ENCODE measurements at places on chromosomes 1 and 21.

- no peak for DNase-seq
These were observed 37.2 kb upstream of the AGO1 start for GRCh38 chr1:35845766-35846165.

GRCh38 chr21:19541602-19542001, 1138.0 kb upstream of the TMPRSS15 start:
- no peak for DNase-seq

- peak; percentile 38 for DNase-seq
These were observed 17.0 kb downstream of the DHRS3 start for GRCh38 chr1:12600880-12601633.

DNA sequence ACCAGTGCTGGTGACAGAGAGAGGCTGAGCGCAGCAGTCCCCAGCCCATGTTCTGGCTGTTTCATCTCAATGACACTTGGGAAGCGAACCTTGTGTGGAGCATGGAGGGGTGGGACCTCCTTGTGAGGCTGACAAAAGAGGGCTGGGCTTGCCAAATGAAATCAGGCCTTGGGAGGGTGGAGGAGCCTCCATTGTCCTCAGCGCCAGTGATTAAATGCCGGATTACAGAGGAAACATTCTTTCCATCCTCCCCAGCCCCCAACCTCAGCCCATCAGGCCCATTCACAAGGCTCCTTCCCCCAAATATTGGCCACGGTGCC, 63.3 kb upstream of the PAXBP1 start:
- DNase-seq: no peak

- no peak for DNase-seq
These were observed 9.3 kb upstream of the CACYBP start for GRCh38 chr1:174990382-174990999.

DNA sequence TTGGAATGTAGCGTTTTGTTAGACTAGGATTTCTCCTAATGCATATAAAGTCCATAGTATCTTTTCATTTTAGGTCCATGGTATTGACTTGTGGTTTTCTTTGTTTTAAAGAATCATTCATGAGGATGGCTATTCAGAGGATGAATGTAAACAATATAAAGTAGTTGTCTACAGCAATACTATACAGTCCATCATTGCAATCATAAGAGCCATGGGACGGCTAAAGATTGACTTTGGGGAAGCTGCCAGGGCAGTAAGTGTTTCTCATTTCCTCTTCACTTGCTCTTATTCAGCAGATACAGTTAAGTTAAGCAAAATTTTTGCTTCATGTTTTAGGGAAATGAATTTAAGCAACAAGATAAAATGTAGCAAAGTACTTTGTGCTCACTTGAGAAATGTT, 25.4 kb downstream of the GNAI3 start:
- no peak for DNase-seq

GRCh38 chr1:230540421-230541155, 101.7 kb upstream of the COG2 start:
- DNase-seq: no peak

- DNase-seq: no peak
These were observed 123.9 kb downstream of the SMYD3 start for GRCh38 chr1:246383239-246383589.

DNA sequence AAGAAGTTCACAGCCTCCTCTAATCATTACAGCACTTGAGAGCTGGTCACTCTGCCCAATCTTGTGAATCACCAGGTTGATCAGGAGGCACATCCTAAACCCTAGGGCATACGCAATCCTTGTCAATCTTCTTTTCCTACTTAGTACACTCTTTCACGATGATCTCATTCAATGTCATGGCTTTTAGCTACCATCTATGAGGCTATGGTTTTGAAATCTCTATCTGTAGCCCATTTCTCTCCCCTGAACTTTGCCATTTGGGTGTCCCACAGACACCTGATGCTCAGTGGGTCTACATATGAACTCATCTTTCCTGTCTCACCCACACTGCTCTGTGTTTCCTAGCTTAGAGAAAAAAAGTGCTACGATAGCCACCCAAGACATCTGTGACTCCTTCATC, 1.9 kb upstream of the MED18 start:
- no peak for DNase-seq

- no peak for DNase-seq
These were observed 50.0 kb downstream of the PTPRU start for GRCh38 chr1:29286194-29286767.

DNA sequence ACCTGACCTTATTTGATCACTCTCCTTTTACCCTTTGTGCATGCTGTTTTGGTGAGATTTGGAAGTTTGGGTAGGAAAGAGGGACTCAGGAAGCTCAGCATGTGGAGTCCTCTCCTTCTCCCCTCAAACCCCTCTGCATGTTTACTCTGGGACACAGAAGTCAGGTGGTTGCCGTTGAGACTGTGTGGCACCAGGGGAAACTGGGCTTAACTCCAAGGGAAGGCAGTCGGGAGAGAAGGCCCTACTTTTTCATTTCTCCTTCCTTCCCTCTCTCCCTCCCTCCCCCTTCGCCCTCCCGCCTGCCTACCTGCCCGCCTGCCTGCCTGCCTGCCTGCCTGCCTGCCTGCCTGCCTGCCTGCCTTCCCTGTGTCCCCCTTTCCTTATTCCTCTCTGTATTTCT, 34.8 kb upstream of the TTC22 start:
- no peak for DNase-seq

DNA sequence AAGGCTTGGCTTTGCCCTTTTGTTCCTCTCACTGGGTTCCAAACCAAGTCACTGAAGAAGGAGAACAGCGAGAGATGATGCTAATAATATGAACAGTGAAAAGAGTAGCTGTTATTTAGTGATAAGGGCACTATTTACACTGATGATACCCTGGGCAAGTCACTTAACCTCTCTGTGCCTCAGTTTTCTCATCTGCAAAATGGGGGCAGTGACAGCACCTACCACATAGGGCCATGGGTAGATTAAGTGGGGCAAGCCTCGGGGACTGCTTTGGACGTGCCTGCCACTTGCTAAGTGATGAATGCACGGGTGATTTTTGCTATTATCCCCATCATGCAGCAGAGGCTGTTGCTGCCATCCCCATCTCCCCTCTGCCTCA, 9.2 kb downstream of the ATP13A2 start:
- DNase-seq: no peak

- no peak for DNase-seq
These were observed 27.3 kb downstream of the KIAA2013 start for GRCh38 chr1:11898831-11899467.

GRCh38 chr1:181397845-181398244, 85.5 kb upstream of the CACNA1E start:
- DNase-seq: no peak

DNA sequence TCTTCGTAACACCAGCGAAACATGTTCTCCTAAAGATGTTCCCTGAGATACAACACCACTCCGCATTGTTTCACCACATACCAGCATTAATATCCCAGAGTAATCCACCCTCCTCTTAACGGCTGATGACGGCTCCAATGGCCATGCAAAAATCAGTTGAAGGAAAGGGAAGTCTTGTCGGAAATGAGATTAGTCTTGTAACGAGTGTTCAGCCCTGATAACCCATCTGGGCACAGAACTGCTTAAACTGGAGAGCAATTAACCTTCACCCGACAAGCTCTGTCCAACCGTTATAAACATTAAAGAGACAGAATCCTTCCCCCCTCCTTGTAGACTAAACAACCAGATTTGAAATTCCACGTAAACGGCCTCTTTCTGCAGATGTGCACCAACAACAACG, 21.9 kb downstream of the ERG start:
- DNase-seq: no peak

GRCh38 chr21:40567501-40567900, 279.5 kb downstream of the DSCAM start:
- DNase-seq: no peak

DNA sequence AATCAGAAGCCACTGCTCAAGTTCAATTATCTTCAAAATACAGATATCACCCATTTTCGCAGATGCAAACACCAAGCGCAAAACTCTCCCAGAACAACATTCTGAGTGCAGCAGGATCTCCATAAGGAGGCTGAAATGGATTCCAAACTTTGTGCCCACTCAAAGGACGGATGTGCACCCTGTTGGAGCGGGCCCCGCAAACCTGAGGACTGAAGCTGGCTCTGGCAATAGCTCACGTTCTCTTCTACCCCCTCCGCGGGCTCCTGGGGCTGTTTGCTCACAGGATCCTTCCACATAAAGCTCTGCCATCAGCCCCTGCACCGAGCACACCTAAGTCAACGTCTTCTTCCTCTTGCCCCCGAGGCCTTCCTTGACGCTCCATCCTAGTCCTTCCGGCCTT, 11.7 kb upstream of the RCSD1 start:
- DNase-seq: no peak

DNA sequence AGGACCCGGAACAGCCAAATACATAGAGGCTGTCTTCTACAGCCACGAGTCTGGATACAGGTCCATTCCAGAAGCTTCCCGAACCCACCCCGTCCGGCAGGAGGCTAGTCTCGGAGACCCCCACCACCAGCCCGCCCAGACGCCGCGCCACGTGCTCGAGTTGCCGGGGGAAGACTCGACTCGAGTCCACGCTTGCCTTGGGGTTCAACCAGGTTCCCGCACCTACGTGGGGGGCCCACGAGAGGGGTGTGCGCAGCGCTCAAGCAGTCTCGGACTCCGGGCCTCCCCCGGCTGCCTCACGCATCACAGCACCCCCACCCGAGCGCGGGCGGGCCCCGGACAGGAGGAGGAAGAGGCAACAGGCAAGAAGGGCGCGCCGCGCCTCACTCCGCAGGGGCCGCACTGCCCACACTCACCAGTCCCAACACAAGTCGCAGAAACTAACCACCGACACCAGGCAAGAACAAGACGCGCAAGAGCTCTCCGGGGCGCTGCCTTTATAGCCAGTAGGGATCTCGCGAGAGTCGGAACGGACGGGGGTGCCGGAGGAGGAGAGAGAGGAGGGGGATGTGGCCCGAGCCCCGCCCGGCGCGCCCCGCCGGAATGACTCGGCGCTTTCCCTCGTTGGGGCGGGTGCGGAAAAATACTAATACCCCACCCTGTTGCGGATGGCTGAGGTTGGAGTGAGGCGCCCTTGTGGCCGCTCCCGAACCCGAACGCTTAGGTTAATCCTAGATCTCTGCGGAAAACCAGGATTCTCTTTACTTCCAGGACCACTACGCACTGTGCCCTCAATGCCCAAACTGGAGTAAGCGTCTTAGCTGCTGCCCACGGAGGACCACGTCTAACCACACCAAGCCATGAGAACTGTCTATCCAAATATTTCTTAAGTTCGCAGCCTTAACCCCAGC, at the start of gene PRDX1:
TSS of gene PRDX1 (minus strand) at position 472 of the 911 bp plus-strand sequence. CDS start 2,841 bp downstream, outside the sequence.
- peak; percentile 97 for DNase-seq

GRCh38 chr21:32193098-32193465, 85.8 kb downstream of the MIS18A start:
- DNase-seq: no peak

DNA sequence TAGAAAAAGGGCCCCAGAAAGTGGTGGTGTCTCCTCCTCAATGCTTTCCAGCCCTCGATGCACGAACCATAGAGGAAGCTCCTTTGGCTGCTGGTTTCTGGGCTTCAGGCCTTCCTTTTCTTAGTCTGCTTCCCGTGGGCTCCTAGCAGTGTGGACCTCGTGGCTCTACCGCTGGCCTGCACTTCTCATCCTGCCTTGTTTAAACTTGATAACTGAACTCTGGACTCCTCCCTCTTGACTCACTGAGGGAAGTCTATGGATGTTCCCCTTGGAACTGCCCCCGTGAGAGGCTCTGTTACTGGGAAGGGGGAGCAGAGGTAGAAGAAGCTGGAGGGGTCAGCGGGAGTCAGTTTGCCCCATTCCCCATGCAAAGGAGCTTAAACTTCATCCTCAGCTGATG, 75.3 kb upstream of the WDR26 start:
- DNase-seq: no peak

DNA sequence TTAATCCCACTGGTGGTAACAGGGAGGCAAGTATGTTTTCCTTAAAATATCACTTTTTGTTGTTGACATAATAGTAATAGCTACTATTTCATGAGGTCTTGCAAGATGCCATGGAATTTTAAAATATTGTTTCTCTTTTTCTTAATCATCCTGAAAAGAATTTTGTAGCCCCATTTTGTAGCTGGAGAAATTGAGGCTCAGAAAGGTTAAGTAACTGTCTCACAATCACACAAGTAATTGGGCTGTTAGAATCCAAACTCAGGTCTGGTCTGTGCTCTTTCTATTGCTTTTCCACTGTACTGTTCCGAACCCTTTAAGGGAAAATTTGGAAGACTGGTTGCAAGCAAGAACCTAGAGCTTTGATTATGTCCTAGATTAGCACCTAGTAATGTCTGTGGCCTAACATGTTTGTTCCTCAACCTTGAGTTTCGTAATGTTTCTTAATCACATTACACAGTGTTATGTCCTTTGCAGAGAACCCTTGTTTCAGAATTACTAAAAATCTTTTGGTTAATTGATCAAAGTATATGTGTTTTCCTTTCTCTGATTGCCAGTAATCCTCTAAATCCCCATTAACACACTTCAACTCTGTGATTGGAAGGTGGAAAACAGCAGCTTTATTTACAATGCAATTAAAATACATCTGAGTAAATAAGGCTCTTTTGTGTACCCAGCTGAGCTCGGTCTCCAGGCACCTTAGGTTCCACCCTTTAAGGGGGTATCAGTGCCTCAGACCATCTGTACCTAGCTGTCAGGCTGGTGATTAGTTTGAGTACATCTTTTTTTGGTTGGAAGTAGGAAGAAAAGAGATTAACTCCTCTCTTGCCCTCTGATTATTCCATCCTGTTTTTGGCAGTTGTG, 10.4 kb downstream of the LRRC42 start:
- DNase-seq: no peak

- DNase-seq: no peak
These were observed 290.3 kb upstream of the SGIP1 start for GRCh38 chr1:66243548-66244130.

DNA sequence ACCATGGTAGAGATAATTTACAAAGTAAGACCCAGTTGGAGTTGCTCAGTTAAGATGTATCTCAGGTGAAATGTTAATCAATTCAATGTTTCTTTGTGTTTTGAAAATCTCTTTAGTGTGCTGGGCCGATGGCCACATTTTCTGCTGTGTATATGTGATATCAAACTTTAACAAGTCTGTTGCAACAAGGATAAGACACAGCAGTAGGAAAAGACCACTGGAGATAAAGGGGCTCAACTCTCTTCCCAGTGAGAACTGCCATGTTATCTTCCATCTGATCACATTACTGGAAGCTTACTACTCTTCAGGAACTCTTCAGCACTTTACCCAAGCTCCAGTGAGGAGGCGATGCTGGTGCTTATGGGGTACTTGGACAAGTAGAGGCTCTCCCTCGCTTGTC, 227.7 kb downstream of the NFIA start:
- DNase-seq: no peak

DNA sequence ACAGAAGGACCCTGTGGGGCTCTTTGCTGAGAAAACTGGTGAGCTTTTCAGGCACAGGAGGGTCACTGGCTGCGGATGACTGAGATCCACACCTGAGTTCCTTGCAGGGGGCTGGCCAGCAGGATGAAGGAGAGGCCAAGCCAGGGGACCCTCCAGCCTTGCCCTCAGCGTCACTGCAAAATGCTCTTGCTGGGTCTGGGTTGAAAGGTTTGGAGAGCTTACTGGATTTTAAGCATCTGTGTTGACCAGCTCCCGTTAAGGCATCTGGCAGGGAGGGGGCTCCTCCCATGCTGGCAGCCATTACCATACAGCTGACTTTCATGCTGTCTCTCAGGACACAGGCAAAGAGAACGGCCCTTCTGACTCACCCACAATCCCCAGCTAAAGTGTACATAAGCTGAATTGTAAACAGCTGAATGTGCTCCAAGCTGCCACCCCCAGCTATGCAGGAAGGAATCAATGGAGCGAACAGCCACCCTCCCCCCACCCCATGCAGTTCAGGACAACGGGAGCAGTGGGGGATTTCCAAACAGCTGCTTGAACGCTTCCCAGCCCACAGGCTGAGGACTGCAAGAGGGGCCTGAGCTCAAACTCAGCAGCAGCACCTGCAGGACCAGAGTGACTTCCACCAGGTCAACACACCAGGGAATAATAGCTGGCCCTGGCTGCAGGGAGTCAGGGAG, 21.3 kb upstream of the A3GALT2 start:
- no peak for DNase-seq

Measured in T-helper 17 cell (primary cell).